Stimulated activated CD4-positive, alpha-beta T cell treated with anti-CD3 and anti-CD28 coated beads, Interleukin-4, amount 100 ng/mL, for 4 hours (primary cell): ENCODE measurements at places on chromosomes 5 and 9.

DNA sequence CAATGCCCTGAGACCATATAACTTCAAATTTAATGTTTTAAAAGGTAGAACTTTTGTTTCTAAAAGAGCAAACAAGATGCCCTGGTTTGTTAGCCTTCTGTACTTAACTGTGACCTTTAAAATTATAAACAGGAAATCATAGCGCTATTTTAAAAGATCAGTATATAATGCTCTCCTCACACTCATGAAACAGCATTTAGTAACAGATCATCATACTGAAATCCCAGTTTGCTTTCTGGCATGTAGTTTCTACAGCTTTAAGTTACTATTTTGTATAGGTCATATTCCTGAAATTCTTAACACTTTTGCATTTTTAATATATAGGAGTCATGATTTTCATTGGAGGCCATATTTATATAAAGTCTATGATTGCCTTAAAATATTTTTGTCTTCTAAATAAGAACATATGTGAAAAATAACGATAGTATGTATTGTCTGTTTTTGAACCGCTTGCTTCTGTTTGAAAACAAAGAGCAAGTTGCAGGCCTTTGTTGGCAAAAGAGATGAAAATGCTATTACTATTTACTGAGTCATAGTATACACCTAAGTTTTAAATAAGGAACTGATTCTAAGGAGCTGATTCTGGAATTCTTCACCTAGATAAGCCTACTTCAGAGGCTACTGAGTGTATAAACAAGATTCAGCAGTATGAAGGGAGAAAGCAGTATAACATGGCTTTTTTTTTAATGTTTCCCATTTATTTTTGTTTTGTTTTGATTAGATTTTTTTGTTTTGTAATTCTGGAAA, 20.5 kb downstream of the SRFBP1 start:
- no peak for DNase-seq

GRCh38 chr5:151184316-151185042, 26.9 kb upstream of the ANXA6 start:
- DNase-seq = no peak

GRCh38 chr5:78597068-78597973, 51.3 kb downstream of the LHFPL2 start:
- no peak for DNase-seq

- no peak for DNase-seq
Measured at GRCh38 chr9:34125681-34126206, 754 bp downstream of the DCAF12 start.

DNA sequence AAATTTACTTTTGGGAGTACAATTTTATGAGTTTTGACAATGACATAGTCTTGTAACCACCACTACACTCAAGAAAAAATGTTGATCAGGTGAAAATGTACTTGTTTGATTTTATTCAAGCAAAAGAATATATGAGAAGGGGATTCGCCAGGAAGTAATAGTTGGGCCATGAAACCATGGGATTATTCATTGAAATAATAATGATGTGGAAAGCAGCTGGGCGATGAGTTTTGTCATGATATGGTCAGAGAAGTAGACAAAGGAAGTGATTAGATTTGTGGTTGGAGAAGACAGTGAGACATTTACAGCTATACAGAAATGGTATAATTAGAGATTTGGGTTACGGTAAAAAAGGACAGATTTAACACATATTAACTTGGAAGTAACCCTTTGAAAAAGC, 11.2 kb downstream of the HMGCR start:
- DNase-seq = no peak

GRCh38 chr9:19995619-19996018, 206.8 kb upstream of the SLC24A2 start:
- no peak for DNase-seq

GRCh38 chr9:84947412-84947972, 278.0 kb downstream of the NTRK2 start:
- no peak for DNase-seq

DNA sequence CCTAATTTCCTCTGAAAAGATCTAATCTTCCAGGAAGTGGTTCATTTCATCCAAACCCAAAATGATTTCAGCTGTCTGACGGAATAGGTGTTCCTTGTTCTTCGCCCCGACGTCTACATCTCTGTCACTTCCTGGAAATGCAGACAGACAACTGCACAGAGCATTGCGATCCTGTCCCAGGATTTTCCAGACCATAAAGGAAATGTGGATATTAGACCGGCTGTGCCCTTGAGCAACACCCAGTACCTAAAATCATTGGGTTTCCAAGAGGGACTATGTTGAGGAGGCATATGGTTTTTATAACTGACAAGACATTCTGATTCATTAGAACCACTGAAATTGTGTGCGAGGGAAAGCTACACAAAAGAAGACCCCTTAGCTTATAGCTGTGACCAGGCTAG, 74.2 kb downstream of the MSX2 start:
- DNase-seq = no peak

DNA sequence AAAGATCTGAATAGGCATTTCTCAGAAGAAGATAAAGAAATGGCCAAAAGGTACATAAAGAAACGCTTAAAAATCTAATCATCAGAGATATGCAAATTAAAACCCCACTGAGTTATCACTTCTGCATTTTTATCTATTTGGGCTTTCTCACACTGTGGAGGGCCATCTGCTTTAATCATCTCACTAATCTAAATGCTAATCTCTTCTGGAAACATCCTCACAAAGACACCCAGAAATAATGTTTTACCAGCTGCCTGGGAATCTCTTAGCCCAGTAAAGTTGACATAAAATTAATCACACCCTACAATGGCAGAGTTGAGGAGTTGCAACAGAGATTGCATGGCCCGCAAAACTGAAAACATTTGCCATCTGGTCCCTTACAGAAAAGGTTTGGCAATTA, 407.9 kb upstream of the CYLC2 start:
- no peak for DNase-seq

- DNase-seq = no peak
Measured at GRCh38 chr9:121365564-121365963, 4.5 kb downstream of the STOM start.

DNA sequence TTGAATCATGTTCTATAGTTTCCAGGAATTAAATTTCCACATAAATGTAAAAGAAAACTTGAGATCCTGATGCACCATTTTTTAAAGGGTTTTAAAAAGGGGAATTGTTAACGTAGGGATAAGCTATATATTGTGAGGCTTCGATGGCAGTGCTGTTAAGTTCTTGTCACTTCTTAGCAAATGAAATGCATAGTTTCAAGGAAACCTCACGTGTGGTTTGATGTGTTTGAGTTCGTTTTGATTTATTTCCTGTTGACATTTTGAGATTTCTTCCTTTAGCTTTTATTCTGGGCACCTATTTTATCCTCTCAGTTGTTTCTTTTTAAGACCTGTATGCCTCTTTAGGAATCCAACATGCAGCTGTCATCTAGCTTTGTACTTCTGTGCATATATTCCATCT, 301.0 kb downstream of the DOCK8 start:
- DNase-seq = no peak

DNA sequence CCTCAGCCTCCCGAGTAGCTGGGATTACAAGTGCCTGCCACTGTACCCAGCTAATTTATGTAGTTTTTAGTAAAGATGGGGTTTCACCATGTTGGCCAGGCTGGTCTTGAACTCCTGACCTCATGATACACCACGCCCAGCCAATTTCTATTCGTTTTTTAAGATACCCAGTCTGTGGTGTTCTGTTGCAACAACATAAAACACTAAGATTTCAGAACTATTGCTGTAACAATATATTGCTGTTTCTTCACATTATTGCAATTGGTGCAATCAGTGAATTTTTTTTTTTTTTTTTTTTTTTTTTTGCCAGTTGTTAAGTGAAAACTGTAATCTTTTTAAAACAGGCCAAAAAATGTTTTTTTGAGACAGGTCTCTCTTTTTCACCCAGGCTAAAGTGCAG, 9.9 kb downstream of the SRP19 start:
- no peak for DNase-seq

GRCh38 chr9:76626141-76626540, 138.1 kb upstream of the PCA3 start:
- no peak for DNase-seq

- no peak for DNase-seq
Measured at GRCh38 chr9:126531035-126531571, 82.6 kb upstream of the LMX1B start.

- no peak for DNase-seq
Measured at GRCh38 chr9:93586290-93587057, 10.1 kb downstream of the PHF2 start.

GRCh38 chr5:140111011-140111858, 2.7 kb upstream of the PURA start:
- no peak for DNase-seq

DNA sequence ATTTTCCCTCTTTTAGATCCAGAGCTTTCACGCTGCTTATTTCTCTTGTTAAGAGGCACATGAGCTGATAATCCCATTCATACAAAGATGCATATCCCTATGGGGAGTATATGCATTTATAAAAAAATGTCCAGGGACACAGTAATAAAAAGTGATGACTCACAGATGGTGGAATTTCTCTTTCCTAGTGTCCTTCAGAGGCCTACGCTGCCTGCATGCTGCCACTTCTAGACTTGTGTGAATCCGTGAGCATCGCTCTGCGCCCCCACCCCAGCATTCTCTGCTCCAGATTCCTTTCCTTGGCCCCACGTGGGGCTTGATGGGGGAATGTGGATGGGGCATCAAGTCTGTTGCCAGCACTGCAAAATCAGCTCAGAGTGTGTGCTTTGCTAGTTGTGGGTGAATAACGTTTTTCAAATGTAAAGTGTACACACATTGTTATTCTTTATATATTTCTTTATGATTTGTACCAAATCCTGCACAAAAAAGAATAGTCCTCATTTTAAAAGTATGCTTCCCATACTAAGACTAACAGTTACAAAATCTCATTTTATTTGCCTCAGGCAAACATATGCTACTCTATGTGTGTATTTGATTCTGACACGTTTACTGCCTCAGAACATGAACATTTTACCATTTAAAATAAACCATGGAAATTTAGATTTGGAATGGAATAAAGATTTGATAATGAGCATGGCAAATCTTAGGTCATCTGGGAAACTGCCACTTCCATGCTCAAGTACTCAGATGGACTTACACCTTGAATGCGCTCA, 22.4 kb upstream of the RASGRF2 start:
- DNase-seq = no peak

DNA sequence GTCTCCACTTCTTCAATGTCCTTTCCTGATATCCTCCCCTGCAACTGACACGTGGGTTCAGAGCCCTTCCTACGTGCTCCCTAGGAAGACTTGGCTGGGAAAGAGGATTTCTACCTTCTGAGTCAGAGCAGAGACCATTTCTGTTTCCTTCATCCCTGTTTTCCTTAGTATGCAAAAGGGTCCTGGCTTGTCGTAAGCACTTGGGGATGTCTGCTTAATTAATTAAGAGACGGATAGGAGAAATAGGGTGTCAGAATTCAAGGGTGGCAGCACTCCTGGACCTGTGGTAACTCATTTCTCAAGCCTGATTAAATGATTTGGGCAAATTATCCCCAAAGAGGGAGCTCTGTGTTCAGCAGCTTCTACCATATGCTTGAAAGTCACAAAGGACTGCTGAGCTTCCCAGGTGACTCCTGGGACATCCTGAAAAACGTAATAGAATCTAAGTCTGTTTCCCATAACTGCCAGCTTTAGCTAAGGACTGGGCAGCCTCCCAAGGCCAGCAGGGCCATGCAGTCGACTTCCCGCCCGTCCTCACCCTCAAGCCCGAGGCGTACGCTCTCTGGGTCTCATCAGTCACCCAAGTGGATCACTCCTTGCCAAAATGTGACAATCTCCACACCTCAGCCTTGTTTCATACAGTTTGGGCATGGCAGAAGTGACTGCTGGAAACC, 20.5 kb downstream of the ABCA1 start:
- DNase-seq = no peak

DNA sequence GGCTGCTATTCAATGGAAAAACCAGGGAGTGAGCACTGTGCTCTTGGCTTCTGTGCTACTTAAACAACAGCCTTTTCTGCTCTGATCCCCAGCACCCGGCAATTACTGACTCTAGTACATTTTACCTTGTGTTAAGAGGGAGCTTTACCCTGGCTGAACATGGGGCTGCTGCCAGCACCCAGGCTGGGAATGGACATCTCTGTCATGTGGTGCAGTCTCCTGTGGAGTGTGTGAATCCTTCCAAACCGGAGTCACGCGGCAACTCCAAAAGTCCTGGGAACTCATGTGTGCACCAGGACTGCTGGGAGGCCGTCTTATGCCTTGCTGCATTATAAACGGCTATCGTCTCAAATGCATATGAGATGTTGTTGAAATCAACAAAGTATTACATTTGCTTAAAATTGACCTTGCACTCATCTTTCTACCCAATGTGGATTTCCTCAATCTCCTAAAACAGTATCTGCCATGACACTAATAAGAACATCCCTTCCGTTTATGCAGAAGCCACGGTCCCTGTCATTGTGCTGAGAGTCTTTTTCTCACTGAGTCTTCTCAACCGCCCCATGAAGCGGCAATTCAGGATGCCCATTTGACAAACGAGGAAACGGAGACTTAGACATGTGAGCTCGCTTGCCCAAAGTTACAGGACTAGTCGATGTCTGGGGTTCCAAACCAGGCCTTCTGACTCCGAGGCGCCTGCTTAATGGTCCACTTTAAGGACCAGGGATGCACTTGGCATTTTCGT, 884 bp upstream of the GSN start:
- DNase-seq = no peak

DNA sequence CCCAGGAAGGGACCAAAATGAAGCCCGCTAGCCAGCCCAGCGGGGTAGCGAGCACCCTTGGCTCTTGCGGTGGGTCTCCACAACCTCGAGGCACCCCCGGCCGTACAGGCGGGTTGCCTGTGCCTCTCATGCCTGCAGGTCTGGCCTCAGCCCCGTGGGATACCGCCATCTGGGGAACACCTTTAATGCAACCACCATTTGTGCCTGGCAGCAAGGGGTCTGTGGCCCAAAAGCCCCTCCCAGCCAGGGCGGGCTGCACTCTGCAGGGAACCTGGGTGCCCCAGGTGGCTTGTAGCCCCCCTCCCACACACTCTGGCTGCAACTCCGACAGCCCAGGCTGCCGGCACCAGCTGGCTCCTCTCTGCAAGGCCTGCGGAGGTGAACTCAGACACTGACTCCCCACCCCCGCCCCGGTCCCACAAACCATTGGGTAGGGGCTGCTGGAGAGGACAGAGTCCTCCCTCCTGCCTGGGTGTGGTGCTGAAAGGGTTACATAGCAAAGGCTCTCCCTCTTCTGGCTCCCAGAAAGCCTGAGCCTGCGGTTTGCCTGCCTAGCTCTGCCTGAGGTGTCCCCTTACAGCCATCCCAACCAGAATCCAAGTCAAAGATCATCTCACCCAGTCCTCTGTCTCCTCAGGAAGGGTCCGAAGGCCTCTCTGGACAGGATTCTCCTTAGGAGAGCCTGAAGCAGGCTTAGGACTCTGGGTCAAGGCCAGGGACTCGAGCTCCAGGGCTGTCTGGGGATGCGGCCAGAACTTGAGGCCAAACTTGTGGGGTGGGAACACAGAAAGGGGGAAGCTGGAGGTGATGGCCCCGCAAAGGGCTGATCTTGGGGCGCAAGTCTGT, 109.4 kb downstream of the PSD2 start:
- no peak for DNase-seq

GRCh38 chr5:116456036-116456435, 118.6 kb downstream of the SEMA6A start:
- no peak for DNase-seq
